ENCODE measurements at places on chromosomes 12 and 14. TPM values are rescaled to one million over a fixed set of nuclear protein-coding genes. Genes with fewer than 3 reads are reported as not detected.

The SLC5A8 gene
- total RNA-seq = not detected

The ASPG gene
- 0.11 TPM for total RNA-seq

The RHOJ gene
- not detected for total RNA-seq

The MYF6 gene
- total RNA-seq = not detected

The MANSC4 gene
- not detected for total RNA-seq

The CLEC12A gene
- total RNA-seq = not detected

The FOXA1 gene
- total RNA-seq = not detected

The OR6C2 gene
- total RNA-seq = not detected

The TAS2R20 gene
- total RNA-seq = 3.5 TPM

The PRB4 gene
- total RNA-seq = not detected

The POU6F1 gene
- 33.5 TPM for total RNA-seq

The GLIPR1 gene
- 55.8 TPM for total RNA-seq

The RTL1 gene
- total RNA-seq = not detected
